CD4-positive, alpha-beta T cell treated with Interleukin-12 subunit alpha and Interleukin-12 subunit beta, for 1 hour (primary cell): ENCODE measurements at places on chromosomes 2 and 18.

- no peak for DNase-seq
Measured at GRCh38 chr2:31992025-31992579, 18.7 kb downstream of the MEMO1 start.

DNA sequence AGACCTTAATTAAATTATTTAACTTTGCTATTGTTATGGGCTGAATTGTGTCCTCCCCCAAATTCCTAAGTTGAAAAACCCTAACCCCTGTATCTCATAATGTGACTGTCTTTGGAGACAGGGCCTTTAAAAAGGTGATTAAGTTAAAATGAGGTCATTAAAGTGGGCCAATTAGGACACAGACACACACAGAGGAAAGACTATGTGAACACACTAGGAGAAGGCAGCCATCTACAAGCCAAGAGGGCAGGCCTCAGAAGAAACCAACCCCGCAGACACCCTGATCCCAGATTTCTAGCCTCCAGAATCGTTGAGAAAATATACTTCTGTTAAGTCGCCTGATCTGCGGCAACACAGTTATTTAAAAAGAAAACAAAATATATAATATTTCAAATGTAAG lies 6.4 kb downstream of the STK17B start:
- DNase-seq, result peak; percentile 56

- no peak for DNase-seq
Measured at GRCh38 chr2:203720915-203721672, 14.7 kb downstream of the CD28 start.

GRCh38 chr2:238841542-238842164 lies 6.2 kb upstream of the TWIST2 start:
- DNase-seq, result no peak

DNA sequence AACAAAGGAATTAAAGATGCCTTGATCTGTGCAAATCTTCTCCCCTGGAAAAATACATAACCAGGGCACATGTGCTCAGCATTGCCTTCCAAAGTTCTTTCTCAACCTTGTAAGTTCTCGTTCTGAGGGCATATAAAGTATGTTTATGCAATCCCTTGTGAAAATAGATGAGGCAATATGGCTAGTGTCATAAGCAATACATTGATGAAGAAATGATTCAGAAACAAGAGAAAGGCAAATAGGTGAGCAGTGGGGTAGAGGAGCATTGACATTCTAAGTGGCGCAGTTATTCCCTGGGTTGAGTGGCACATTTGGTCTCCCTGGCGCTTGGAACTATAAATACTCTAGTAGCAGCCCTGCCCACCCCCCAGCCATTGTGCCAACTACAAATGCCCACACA lies 57.4 kb upstream of the PGAP1 start:
- no peak for DNase-seq

- no peak for DNase-seq
Measured at GRCh38 chr18:9835825-9836224, 49.9 kb upstream of the TXNDC2 start.

GRCh38 chr2:40168546-40168945 lies 283.3 kb downstream of the SLC8A1 start:
- no peak for DNase-seq

- DNase-seq, result no peak
Measured at GRCh38 chr2:12766421-12766879, 49.7 kb downstream of the TRIB2 start.

GRCh38 chr2:30871980-30872789 lies 64.9 kb upstream of the CAPN13 start:
- no peak for DNase-seq

DNA sequence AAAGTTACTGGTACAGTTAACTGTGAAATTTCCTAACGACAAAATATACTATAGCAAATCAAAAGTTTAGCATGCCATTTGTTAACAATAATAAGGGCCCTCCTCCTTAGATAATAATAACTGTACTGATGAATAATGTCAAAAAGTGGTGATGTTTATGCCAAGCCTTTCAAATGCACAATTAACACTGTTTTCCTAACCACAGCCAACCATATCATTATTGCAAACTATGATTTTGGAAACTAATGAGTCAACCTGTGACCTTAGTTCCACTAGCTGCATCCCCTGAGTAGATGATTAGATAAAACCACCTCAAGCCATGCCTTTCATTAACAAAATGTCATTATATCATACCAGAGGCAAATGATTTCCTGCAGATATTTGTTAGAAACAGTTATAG lies 25.1 kb upstream of the GPR75 start:
- no peak for DNase-seq

DNA sequence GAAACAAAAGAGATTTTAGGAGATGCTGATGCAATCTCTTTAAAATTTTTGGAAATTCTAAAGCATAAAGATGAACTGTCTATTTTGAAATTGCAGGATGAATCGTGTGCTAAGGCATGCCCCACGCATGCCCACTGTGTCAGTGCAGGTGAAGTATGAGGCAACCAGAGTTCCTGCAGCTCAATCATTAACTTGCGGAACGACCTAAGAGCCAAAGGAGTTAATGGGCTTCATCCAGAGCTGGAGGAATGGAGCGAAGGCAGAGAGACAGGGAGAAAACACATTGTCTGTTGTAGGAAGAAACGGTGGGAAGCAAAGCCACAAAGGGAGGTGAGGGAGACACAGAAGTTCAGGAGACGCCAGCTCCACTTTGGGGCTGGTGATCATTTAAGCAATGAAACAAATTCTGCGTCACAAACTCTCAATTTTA lies 265.2 kb downstream of the CCDC85A start:
- no peak for DNase-seq

DNA sequence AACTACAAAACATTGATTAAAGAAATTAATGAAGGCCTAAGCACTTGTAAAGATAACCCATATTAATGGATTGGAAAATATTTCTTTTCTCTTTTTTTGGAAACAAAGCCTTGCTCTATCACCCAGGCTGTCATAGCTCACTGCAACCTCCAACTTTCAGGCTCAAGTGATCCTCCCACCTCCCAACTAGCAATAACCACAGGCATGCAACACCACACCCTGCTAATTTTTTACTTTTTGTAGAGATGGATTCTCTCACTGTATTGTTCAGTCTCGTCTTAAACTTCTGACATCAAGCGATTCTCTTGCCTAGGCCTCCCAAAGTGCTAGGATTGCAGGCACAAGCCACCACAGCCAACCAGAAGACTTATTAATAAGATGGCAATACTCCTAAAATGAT lies 73.4 kb upstream of the NDUFV2 start:
- no peak for DNase-seq

- DNase-seq, result no peak
Measured at GRCh38 chr2:105248316-105249070, 7.0 kb downstream of the GPR45 start.

DNA sequence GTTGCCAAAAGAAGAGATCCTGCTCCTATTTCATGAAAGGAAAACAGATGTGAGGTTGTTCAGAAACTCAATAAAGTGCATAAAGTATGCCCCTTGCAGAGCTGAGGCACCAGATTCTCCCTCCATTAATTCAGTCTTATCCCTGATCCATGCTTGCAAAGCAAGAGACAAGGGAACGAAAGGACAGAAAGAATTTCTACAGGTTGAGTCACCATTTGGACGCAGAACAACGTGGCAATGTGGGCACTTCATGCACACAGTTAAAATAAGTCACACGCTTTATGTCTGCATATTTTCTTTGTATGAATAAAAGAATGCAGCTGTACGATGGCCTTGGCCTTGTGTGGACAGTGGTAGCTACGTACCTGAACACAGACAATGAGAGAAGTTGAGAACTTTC lies 321.7 kb upstream of the REV1 start:
- no peak for DNase-seq

DNA sequence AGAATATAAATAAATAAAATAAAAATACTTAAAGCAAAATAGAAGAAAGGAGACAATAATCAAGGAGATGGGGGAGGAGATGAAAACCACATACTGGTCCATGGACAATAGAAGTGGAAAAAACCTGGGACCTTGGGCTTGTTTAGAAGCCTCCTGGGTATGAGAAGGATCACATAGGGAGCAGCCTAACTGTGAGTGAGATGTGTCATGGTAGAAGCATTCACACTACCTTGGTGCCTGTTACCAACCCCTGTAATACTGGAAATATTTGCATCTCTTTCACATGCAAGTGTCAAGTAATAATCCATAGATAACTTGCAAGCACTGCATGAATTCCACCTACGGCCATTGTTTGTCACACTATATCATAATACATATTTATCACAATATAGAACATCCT lies 23.2 kb upstream of the RNF103 start:
- DNase-seq, result no peak

GRCh38 chr2:173590276-173590861 lies 235.7 kb downstream of the CDCA7 start:
- DNase-seq, result no peak

DNA sequence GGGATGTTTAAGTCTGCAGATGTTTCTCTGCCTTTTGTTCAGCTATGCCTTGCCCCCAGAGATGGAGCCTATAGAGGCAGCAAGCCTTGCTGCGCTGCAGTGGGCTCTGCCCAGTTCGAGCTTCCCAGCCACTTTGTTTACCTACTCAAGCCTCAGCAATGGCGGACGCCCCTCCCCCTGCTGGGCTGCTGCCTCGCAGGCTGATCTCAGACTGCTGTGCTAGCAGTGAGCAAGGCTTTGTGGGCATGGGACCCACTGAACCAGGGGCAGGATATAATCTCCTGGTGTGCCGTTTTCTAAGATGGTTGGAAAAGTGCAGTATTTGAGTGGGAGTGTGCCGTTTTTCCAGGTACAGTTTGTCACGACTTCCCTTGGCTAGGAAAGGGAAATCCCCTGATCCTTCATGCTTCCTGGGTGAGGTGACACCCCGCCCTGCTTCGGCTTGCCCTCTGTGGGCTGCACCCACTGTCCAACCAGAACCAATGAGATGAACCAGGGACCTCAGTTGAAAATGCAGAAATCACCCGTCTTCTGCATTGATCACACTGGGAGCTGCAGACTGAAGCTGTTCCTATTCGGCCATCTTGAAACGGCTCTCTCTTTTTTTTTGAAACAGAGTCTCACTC lies 27.6 kb upstream of the ADAM23 start:
- no peak for DNase-seq

GRCh38 chr18:63844254-63844653 lies 43.3 kb upstream of the SERPINB2 start:
- DNase-seq, result peak; percentile 7

DNA sequence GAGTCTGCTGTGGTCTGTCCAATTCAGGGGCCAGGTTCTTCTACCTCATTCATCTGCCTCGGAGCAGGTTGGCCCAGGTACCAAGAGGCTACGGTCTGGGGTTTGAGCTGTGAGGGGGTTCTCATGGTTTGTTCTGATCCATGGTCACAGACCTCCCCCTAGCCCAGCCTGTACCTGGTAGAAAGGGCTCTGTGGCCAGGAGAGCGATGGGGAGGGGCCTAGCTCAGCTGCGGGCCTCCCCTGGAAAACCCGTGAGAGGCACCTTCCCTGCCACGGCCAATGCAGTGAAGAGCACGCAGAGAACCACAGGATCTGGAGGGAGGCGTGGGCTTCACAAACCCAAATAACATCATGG lies 19.6 kb upstream of the ALLC start:
- no peak for DNase-seq

DNA sequence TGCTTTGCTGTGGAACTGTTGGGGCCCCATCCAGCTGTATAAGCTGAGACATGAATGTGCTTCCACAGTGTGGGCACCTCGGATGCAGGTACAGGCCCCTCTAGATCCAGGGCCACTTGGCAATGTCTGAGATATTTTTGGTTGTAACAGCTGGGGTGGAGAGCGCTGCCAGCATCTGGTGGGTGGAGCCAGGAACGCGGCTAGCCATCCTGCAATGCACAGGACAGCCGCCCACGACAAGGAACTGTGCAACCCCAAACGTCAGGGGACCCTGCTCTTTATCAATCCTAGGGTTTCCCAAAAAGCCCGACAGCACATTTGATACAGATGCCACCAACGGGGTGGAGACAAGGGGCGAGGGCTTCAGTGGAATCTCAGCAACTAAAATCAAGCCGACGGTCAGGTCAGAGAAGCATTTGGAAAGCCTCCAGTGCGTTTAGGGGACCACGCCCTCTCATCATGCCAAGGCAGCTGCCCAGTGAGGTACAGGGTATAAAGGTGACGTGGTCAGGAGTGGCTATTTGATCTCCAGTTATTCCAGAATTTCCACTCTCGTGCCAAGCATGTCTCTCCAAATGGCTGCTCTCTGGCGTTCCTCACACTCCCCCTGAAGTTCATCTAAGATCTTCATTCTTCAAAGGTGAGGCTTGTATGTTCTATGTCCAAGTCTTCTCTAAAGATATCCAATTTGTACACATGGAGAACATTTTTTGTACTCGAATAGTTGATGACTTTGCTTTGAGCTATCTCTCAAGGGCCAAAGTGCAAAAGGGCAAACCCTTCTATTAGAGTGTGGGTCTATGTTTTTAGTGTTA lies 55.7 kb downstream of the LRRFIP1 start:
- no peak for DNase-seq

- DNase-seq, result peak; percentile 85
Measured at GRCh38 chr2:200901459-200902072, 12.4 kb downstream of the NIF3L1 start.

DNA sequence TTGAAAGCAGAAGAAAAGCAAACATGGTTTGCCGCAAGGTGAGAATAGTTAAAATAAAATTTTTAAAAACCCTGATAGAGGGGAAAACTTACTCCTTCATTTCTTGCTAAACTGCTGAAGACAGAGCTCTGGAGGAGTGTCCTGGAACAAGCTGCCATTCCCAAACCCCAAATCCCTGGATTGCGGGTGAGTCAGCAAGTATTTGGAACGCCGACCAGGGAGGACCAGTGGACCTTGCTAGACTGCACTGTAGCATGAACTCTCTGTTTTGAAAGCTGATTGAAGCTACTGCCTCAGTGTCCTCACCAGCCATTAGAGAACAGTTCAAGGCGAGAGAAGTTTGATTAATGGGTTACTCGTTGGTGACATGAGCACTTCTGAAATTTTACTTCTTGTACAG lies 99.4 kb upstream of the RASGRP3 start:
- no peak for DNase-seq
